Natural killer cell treated with Interleukin-12 subunit alpha and Interleukin-12 subunit beta and Interleukin-15 and Interleukin-18, amount 100 ng/mL, for 72 hours (primary cell): ENCODE measurements at places on chromosomes 6 and 20. TPM values are rescaled to one million over a fixed set of nuclear protein-coding genes. Genes with fewer than 3 reads are reported as not detected.

Gene RNF8
- 27.3 TPM for total RNA-seq

Gene SCRT2
- total RNA-seq = not detected

Gene CST7
- 77.8 TPM for total RNA-seq

DNA sequence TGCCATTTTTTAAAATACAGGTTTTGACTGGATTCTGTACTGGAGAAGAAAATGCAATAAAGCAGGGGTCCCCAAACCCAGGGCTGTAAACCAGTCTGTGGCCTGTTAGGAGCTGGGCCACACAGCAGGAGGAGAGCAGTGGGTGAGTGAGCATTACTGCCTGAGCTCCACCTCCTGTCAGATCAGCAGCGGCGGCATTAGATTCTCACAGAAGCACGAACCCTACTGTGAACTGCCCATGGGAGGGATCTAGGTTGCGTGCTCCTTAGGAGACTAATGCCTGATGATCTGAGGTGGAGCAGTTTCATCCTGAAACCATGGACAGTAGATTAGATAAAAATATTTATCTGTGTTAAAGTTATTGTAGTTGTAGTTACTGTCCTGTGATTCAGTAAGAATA is 21.1 kb upstream of the FBXO9 start:
- no peak overlapping the region for H3K4me3 ChIP-seq
- no peak for DNase-seq
- H3K4me1 ChIP-seq = peaks cover 23% of the 10 kb centered on the region
- no peaks in the 10 kb centered on the region for H3K27me3 ChIP-seq
- peaks cover 22% of the 10 kb centered on the region for H3K36me3 ChIP-seq

DNA sequence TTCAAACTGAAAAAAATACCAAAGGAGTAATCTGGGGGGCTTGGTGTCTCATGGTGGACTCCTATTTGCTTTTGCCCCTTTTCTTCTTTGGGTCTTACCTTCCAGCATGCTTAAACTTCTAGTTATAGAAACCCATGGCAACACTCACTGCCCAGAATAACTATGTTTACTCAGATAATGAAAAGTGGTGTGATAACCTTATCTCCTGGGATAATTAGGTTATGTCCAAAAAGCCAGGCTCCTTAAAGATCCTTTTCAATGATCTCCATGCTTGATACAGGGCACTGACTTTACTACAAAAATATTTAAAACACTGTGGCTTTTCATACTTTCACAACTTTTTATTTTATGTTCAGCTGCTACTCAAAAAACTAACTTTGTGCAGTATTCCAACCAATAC is 245.6 kb downstream of the PRKN start:
- no peaks in the 10 kb centered on the region for H3K4me1 ChIP-seq
- no peaks in the 10 kb centered on the region for H3K36me3 ChIP-seq
- no peaks in the 10 kb centered on the region for H3K27me3 ChIP-seq

- peaks cover 11% of the 10 kb centered on the region for H3K4me1 ChIP-seq
- no peaks in the 10 kb centered on the region for H3K36me3 ChIP-seq
- H3K4me3 ChIP-seq = no peak overlapping the region
- DNase-seq = no peak
- H3K27ac ChIP-seq = no peak overlapping the region
These were observed 29.5 kb downstream of the MTHFD1L start for GRCh38 chr6:150894935-150895552.

Gene MICB
- 34.9 TPM for total RNA-seq

GRCh38 chr6:167573461-167574215 is 248.8 kb downstream of the TTLL2 start:
- H3K27ac ChIP-seq = no peak overlapping the region
- DNase-seq = no peak
- H3K27me3 ChIP-seq = no peaks in the 10 kb centered on the region
- no peaks in the 10 kb centered on the region for H3K36me3 ChIP-seq
- H3K4me3 ChIP-seq = no peak overlapping the region

- no peak for DNase-seq
- no peak overlapping the region for H3K4me3 ChIP-seq
These were observed 645.8 kb upstream of the ARID1B start for GRCh38 chr6:156131221-156131903.

Gene ZNF334
- 0.70 TPM for total RNA-seq

Gene VTA1
- total RNA-seq = 32.6 TPM

Gene FRMD1
- total RNA-seq = not detected

GRCh38 chr6:119077391-119077642 is 1.1 kb downstream of the FAM184A start:
- H3K36me3 ChIP-seq = no peaks in the 10 kb centered on the region
- H3K4me3 ChIP-seq = peak overlapping the region; percentile 69
- peak overlapping the region; percentile 12 for H3K27ac ChIP-seq
- DNase-seq = no peak

DNA sequence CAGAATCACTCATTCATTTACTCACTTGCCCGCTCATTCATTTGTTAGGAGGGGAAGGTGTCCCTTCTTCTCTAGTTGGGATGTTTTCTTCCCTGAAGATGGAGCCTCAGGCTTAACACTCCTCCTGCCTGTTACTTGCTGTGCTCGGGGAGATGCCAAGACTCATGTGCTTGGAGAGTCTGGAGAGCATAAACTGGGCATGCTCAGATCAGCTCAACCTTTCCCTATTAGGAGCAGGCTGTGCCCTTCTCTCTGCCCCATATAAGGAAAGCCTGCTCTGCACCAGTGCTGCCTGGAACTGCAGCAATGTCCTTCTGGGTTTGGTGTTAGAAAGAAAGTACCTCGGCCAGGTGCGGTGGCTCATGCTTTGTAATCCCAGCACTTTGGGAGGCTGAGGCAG is 18.0 kb upstream of the UBE2V1 start:
- no peaks in the 10 kb centered on the region for H3K27me3 ChIP-seq
- no peak for DNase-seq
- H3K4me3 ChIP-seq = no peak overlapping the region
- no peak overlapping the region for H3K27ac ChIP-seq

DNA sequence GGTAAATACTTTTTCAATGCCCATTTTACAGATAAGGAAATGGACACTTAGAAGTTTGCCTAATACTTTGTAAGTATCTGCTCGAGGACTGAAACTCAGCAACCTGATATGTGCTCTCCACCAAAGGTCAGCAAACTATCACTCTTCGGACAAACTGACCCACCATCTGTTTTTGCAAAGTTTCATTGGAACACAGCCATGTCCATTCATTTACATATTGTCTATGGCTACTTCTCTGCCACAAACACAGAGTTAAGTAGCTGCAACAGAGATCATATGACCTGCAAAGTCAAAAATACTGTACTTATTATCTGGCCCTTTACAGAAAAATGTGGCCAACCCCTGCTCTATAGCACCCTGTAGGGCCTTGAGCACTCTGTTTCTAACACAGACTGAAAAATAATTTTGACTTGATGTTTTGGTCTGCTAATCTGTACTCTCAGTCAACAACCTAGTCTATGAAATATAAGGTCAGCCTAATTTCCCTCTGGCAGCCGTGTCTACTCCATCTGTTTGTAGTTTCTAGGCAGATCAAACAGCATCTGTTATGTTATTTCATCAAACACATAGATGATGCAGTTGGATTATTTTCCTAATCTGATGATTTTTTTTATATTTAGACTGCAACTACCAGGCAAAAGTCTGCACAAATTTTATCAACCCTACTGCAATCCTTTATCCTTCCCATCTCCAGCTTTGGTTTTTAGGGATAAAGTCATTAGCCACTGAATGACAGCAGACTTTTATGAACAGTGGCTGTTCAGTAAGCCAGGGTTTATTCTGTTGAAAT is 41.4 kb upstream of the BEND6 start:
- DNase-seq = no peak
- H3K36me3 ChIP-seq = no peaks in the 10 kb centered on the region
- no peak overlapping the region for H3K27ac ChIP-seq
- H3K4me3 ChIP-seq = no peak overlapping the region

DNA sequence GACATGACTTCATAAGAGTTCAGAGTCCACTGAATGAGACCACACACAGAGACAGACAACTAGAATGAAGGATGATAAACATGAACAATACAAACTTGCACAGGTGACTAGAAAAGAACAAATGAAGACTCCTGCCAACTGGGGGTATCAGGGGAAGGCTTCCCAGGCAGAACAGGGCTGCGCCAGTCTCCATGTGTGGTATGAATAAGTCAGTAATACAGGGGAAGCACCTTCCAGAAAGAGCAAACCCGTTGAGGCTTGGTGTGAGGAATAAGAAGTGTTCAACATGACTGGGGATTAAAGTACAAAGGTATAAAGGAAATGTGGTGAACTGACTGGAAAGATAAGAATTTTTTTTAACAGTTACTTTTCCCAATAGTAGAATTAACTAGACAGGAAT is 3.7 kb upstream of the SLC17A2 start:
- no peak overlapping the region for H3K27ac ChIP-seq
- H3K36me3 ChIP-seq = no peaks in the 10 kb centered on the region
- no peak overlapping the region for H3K4me3 ChIP-seq
- no peaks in the 10 kb centered on the region for H3K4me1 ChIP-seq

Gene NTSR1
- total RNA-seq = not detected

DNA sequence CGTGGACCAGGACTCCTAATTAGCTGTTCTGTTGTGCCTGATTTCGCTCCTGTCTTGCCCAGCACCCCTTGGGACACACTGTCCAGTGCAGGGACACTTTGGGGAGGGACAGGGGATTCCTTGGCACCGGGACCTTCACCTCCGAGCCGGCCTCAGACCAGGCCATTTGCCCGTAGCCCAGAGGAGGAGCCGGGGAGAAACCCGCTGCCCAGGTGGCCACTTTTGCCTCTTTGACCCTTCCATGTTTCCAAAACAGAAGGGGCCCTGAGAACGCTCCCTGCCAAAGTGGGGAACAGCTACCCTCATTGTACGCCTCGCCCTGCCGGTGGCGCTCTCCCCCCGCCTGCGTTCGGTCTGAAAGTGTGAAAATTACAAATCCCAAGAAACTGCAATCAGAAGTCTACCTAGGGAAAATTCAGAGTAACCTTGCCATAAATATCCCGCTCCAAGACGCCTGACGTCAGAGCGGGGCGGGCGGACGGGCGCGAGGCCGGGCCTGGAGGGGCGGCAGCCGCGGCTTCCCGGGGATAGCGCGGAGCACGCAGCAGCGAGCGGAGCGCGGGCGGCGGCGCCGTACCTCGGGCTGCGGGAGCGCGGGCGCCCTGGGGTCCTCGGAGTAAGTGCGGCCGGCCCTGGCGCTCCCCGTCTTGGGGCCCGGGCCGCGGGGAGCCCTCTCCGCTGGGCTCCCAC is at the start of gene DAAM2:
Gene DAAM2, plus strand, starts transcription at position 527 of the 690 bp plus-strand sequence. CDS start 63,927 bp downstream, outside the sequence.
- peaks cover 39% of the 10 kb centered on the region for H3K27me3 ChIP-seq
- no peak within 1 kb of the TSS for H3K4me3 ChIP-seq
- no peaks in the 10 kb centered on the region for H3K36me3 ChIP-seq

DNA sequence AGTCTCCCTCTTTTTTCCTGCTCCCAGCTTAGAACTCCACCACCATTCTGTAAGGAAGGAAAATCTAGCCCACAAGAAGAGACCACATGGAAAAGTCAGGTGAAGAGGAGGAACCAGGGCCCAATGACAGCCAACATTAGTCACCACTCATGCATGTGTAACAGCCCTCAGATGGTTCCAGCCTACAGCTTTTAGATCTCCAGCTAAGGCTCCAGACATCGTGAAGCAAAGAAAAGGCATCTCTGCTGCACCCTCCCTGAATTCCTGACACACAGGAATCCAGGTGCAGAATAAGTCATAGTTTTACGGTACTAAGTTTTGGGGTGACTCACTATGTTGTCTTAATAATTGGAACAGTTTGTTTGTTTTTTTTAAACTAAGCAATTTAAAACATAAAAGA is 25.5 kb downstream of the DCDC2 start:
- H3K4me3 ChIP-seq = no peak overlapping the region
- no peak for DNase-seq
- no peaks in the 10 kb centered on the region for H3K4me1 ChIP-seq
- no peaks in the 10 kb centered on the region for H3K36me3 ChIP-seq

Gene CLDN20
- total RNA-seq = not detected

Gene PRR3
- 23.8 TPM for total RNA-seq

Gene OR2J3
- total RNA-seq = not detected

DNA sequence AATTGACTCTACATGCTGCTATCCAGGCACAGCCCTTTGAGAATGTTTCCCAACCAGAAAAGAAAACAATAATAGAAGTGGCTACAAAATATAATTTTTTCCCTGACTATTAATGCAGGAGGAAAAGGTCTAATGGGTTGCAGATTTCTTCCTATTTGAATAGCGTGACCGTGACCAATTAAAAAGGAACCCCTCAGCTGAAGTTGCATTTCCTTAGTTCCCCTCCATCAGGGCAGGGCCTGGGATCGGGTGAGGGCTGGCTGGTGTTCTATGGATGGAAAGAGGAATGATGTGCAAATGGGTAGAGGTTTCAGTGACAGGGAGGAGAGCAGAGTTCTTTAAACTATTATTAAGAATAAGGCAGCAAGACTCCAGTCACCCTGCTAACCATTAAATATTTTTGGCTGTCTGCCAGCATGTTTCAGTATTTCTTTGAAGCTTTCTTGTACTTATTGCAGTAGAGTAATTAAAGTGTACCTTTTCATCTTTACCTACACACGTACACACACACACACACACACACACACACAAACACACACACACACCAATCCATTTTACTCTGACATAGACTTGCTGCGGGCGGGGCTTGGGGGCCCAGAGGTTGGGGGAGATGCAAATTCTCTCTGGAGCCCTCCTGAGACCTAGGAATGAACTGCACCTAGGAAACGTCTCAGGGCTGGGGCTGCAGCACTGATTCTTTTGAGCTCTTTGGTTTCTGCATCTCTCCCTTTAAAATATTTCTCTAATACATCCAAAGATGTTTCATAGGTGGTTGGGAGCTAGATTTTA is 154.8 kb upstream of the SLC35B3 start:
- no peaks in the 10 kb centered on the region for H3K27me3 ChIP-seq
- H3K36me3 ChIP-seq = no peaks in the 10 kb centered on the region
- H3K4me1 ChIP-seq = no peaks in the 10 kb centered on the region
- H3K27ac ChIP-seq = no peak overlapping the region
- DNase-seq = no peak

Gene HS3ST5
- total RNA-seq = not detected

Gene SLC24A3
- total RNA-seq = 1.4 TPM

DNA sequence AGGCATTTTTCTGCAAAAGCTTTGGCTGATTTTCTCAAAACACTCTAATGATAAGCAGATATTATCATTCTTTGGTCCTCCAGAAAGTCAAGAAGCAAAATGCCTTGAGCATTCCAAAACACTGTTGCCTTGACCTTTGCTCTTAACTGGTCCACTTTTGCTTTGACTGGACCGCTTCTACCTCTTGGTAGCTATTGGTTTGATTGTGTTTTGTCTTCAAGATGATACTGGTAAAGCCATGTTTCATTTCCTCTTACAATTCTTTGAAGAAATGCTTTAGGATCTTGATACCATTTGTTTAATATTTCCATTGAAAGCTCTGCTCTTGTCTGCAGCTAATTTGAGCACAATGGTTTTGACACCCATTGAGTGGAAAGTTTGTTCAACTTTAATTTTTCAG is 35.6 kb upstream of the SDHAF4 start:
- no peak overlapping the region for H3K4me3 ChIP-seq
- no peak overlapping the region for H3K27ac ChIP-seq

DNA sequence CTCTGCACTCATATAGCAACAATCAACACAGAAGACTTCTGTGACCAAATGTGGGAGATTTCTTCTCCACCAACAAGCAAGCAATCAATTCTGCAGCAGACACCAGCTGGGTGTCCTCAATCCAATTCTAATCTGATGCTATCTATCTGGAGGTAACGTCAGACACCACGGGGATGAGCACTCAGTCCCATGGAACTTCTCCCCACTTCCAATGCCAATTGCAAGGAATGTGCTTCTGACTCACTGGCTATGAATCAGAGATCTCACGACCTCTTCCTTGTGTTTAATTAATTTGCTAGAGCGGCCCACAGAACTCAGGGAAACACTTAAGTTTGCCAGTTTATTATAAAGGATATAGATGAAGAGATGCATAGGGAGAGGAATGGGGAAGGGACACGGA is 103.5 kb upstream of the SIRPG start:
- no peaks in the 10 kb centered on the region for H3K36me3 ChIP-seq
- H3K27ac ChIP-seq = no peak overlapping the region
- no peaks in the 10 kb centered on the region for H3K4me1 ChIP-seq
- H3K4me3 ChIP-seq = no peak overlapping the region
